ENCODE measurements at places on chromosomes 5 and 9.
A peak's percentile ranks its signal among the peaks of the same experiment; 100 is the strongest.

DNA sequence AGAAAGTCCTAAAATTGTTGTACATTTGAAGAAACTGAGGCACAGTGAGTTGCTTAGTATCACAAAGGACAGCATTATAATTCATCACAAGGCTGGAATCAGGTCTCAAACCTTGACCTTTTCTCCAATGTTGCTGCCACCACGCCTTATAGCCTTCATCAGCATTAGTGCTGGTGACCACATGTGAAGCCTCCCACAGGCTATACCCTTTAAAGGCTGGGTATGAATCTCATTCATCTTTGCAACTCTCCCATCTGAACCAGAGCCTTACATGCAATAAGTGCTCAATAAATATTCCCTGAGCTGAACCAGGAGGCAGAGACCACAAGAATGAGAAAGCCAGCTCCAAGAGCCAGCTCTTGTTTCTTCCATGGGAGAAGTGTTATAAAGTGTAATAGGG, 104.7 kb downstream of the SPOCK1 start:
- no peak overlapping the region for H3K4me3 ChIP-seq
- no peak overlapping the region for H3K27ac ChIP-seq
- no peak for DNase-seq

DNA sequence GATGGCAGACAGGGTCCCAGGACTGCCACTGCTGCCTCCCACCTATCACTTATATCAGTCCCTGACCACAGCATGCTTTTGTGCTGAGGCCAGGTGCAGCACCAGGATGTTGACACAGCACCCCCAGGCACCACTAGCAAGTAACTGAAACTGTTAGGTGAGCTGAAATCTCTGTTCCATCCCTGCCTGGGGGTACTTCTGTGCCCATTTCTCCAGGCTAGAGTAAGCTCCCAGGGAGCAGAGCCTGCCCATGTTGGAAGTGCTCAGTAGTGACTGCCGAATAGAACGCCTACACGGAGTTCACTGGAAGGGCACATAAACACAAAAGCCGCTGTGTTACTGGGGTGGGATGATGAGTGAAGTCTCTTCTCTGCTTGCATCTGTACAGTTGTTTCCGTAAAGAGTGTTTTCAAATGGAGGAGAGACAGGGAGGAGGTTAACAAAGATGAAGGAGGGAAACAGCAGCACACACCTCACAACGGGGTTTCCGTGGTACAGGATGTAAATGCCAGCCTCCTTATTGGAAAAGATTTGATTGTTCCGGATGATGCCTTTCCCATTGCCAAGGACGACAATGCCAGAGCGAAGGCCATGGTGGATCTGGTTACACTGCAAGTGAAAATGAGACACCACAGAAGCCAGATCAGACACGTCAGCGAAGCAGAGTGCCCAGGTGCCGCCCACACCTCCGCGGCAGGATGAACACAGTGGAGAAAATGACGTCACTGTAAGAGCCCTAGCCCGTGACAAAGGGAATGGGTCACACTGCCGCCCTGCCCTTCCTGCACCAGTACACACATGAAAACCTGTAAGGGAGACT, 43.1 kb downstream of the POLR1E start:
- H3K4me3 ChIP-seq = peak overlapping the region; percentile 33
- no peak overlapping the region for H3K27ac ChIP-seq
- H3K4me1 ChIP-seq = no peaks in the 10 kb centered on the region
- H3K36me3 ChIP-seq = peaks cover 34% of the 10 kb centered on the region
- H3K27me3 ChIP-seq = no peaks in the 10 kb centered on the region

DNA sequence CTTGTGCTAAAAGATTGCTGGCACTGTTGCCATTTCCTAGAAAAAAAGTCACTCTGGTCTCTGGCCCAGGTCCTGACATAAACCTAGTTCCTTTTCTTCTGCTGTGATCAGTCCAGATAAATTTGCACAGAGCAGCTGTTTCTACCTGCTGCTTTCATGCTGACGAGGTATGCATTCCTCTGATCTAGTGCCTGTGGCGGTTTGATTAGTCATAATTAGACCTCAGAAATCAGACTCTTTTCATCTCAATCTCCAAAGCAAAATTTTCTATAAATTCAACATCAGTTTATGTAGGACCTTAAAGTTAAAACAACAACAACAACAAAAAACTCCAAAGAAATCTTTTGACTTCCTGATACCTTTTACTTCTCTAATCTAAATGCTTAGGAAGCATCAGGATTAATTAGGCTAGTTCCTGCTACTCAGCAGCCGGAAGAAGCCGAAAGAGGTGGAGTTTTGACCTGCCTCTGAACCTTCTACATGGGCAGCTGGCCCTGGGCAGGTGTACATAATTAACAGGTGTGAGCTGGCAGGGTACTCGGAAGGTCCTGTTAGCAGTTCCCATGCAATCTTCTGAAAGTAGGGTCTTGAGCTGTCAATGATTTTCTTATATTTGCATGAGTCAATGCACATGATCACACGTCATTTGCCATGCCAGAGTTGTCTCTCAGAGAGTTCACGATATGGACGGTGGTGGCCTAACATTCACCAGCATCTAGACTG, 83.3 kb upstream of the CCDC112 start:
- no peak overlapping the region for H3K4me3 ChIP-seq
- peaks cover 3% of the 10 kb centered on the region for H3K27me3 ChIP-seq
- H3K4me1 ChIP-seq = peaks cover under 1% of the 10 kb centered on the region

GRCh38 chr5:5409151-5409810, 13.2 kb upstream of the ICE1 start:
- no peaks in the 10 kb centered on the region for H3K4me1 ChIP-seq
- no peak overlapping the region for H3K27ac ChIP-seq
- DNase-seq = peak; percentile 33
- peaks cover 2% of the 10 kb centered on the region for H3K36me3 ChIP-seq
- H3K27me3 ChIP-seq = no peaks in the 10 kb centered on the region
- no peak overlapping the region for H3K4me3 ChIP-seq

- no peaks in the 10 kb centered on the region for H3K36me3 ChIP-seq
- H3K4me3 ChIP-seq = no peak overlapping the region
- peak overlapping the region; percentile 84 for H3K27ac ChIP-seq
- no peaks in the 10 kb centered on the region for H3K27me3 ChIP-seq
These were observed 108.2 kb upstream of the VCAN start for GRCh38 chr5:83363111-83363885.

- no peak for DNase-seq
- H3K27me3 ChIP-seq = no peaks in the 10 kb centered on the region
- no peak overlapping the region for H3K27ac ChIP-seq
- no peak overlapping the region for H3K4me3 ChIP-seq
- no peaks in the 10 kb centered on the region for H3K4me1 ChIP-seq
- no peaks in the 10 kb centered on the region for H3K36me3 ChIP-seq
These were observed 91.5 kb downstream of the GHR start for GRCh38 chr5:42514754-42515153.

DNA sequence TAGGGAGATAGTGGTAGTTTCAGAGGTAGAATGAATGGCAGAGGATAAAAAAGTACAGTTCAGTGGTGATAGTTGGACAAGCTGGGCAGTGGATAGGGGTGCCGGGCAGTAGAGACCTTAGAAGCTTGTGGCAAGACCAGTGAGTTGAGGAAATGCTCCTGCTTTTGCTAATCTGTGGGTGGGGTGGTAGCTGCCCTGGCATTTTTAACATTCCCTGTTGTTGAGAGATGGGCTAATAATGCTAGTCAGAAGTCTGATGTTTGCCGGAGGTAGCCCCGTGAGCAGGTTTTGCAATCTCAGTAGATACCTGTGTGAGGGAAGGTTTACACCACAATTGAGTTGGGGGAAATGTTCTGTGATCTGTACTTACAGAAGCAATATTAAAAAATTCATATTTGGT, 91.1 kb downstream of the TRIO start:
- H3K4me3 ChIP-seq = no peak overlapping the region
- no peaks in the 10 kb centered on the region for H3K27me3 ChIP-seq
- no peak for DNase-seq
- H3K36me3 ChIP-seq = no peaks in the 10 kb centered on the region
- H3K4me1 ChIP-seq = peaks cover 15% of the 10 kb centered on the region

GRCh38 chr9:22211588-22212360, 202.7 kb upstream of the CDKN2B start:
- no peak for DNase-seq
- H3K27ac ChIP-seq = no peak overlapping the region
- no peaks in the 10 kb centered on the region for H3K36me3 ChIP-seq
- peaks cover 2% of the 10 kb centered on the region for H3K4me1 ChIP-seq

- H3K4me3 ChIP-seq = no peak overlapping the region
- H3K4me1 ChIP-seq = peaks cover 4% of the 10 kb centered on the region
- no peaks in the 10 kb centered on the region for H3K27me3 ChIP-seq
- DNase-seq = no peak
- no peak overlapping the region for H3K27ac ChIP-seq
These were observed 852.7 kb upstream of the DMAC1 start for GRCh38 chr9:8652255-8652654.

DNA sequence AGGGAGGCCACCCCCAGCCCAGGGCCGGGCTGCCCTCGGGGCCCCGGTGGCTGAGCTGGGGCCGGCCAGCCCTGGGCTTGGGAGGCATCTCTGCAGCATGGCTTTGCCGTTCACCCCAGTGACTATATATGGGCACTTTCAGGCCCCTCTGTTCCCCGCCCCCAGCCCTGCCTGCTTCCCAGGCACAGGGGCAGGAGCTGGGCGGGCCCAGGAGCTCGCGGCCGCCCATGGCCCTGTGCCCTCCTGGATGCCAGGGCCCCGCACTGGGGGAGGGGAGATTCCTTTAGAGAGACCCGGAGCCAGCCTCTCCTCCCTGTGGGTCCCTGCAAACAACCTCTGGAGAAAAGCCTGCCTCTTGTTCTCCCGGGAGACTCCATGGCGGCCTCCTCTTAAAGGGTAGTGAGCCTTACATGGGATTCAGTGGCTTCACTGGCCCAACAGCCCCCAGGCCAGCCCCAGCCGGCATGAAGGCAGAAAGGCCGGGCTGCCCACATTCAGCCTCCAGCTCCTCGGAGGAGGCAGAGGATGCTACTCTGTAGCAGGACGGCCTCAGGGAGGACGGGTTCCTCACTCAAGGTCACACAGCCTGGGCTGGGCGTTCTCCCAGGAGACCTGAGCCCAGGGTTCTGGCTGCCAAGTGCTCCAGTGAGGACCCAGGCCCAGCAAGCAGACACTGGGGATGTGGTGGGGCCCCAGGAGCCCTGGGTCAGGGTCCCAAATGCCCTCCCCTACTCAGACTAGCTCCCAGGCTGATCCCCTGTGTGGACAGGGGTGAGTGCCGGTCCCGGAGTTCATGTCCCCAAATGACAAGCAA, 4.1 kb downstream of the NACC2 start:
- peaks cover 3% of the 10 kb centered on the region for H3K27me3 ChIP-seq
- DNase-seq = no peak
- no peak overlapping the region for H3K4me3 ChIP-seq
- H3K36me3 ChIP-seq = no peaks in the 10 kb centered on the region

- no peaks in the 10 kb centered on the region for H3K27me3 ChIP-seq
- DNase-seq = no peak
- H3K36me3 ChIP-seq = no peaks in the 10 kb centered on the region
- H3K4me1 ChIP-seq = peaks cover 16% of the 10 kb centered on the region
- H3K4me3 ChIP-seq = no peak overlapping the region
These were observed 194.8 kb downstream of the SPOCK1 start for GRCh38 chr5:137304226-137304874.

GRCh38 chr9:133609311-133610098, at the start of gene FAM163B:
Gene FAM163B, minus strand, starts transcription at chr9:133609389. Its CDS starts 29,166 bp downstream, at chr9:133580223.
- peaks cover 1% of the 10 kb centered on the region for H3K4me1 ChIP-seq
- DNase-seq = peak; percentile 81
- peaks cover 24% of the 10 kb centered on the region for H3K27me3 ChIP-seq
- no peaks in the 10 kb centered on the region for H3K36me3 ChIP-seq
- no peak within 1 kb of the TSS for H3K27ac ChIP-seq

GRCh38 chr5:144531188-144531587, 360.5 kb downstream of the KCTD16 start:
- no peaks in the 10 kb centered on the region for H3K4me1 ChIP-seq
- no peaks in the 10 kb centered on the region for H3K36me3 ChIP-seq
- H3K4me3 ChIP-seq = no peak overlapping the region
- no peak overlapping the region for H3K27ac ChIP-seq

- H3K27me3 ChIP-seq = no peaks in the 10 kb centered on the region
- H3K4me3 ChIP-seq = no peak overlapping the region
- H3K36me3 ChIP-seq = no peaks in the 10 kb centered on the region
- peaks cover 4% of the 10 kb centered on the region for H3K4me1 ChIP-seq
These were observed 7.2 kb upstream of the TMEFF1 start for GRCh38 chr9:100465761-100466160.

DNA sequence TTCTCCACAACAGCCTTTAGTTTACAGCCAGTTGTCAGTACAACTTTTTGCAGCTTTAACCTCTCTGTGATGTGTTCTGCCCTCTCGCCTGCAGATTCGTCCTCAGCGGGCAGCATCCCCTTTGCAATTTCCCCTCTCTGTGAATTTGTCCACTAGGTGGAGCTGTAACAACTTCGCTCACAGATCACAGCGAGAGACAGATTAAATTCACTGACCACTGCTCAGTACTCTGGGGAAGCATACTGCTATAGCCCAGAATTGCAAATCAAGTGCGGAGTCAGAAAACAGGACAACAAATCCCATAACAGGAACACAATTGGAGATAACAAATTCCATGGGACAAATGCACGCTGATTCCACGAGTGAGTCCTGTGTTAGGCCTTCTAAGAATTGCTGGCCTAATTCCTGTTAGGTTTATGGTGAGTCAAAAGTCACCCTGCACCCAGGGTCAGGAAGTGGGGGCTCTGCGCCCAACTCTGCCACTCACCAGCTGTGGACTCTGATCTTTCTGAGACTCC, 2124.9 kb downstream of the MAT2B start:
- H3K4me3 ChIP-seq = no peak overlapping the region
- no peaks in the 10 kb centered on the region for H3K36me3 ChIP-seq
- no peak overlapping the region for H3K27ac ChIP-seq
- peak; percentile 76 for DNase-seq

DNA sequence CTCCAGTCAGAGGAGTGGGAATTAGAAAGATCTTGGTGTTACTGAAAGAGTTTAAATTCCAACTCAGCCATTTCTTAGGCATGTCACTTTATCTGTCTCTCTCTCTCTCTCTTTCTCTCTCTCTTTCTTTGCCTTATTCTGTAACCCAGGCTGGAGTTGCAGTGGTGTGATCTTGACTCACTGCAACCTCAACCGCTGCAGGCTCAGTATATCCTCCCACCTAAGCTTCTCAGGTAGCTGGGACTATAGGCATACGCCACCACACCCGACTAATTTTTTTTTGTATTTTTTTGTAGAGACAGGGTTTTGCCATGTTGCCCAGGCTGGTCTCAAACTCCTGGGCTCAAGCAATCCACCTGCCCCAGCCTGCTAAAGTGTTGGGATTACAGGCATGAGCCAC, 18.3 kb downstream of the RABEPK start:
- H3K27me3 ChIP-seq = no peaks in the 10 kb centered on the region
- peaks cover 50% of the 10 kb centered on the region for H3K36me3 ChIP-seq
- DNase-seq = no peak
- no peak overlapping the region for H3K4me3 ChIP-seq

DNA sequence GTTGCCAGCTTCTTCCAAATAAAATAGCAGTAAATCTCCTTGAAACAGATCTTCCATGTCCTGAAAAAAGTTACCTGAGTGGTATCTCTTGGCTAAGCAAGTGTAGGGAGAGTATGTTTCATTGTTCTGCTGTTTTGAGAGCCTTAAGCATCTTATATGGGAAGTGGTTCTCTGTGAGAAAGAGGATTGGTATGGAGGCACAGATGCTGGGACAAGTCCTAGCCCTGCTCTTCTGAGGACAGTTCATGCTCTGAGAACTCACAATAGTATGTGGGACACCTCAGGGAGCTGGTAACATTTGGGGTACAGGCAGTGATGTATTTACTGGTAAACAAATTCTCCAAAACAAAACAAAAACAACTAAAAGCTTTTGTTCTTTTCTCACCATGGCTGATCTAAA, 2.0 kb downstream of the PPP3R2 start:
- H3K4me3 ChIP-seq = no peak overlapping the region
- no peaks in the 10 kb centered on the region for H3K27me3 ChIP-seq
- no peaks in the 10 kb centered on the region for H3K4me1 ChIP-seq
